ENCODE measurements at places on chromosomes 5 and 9.

DNA sequence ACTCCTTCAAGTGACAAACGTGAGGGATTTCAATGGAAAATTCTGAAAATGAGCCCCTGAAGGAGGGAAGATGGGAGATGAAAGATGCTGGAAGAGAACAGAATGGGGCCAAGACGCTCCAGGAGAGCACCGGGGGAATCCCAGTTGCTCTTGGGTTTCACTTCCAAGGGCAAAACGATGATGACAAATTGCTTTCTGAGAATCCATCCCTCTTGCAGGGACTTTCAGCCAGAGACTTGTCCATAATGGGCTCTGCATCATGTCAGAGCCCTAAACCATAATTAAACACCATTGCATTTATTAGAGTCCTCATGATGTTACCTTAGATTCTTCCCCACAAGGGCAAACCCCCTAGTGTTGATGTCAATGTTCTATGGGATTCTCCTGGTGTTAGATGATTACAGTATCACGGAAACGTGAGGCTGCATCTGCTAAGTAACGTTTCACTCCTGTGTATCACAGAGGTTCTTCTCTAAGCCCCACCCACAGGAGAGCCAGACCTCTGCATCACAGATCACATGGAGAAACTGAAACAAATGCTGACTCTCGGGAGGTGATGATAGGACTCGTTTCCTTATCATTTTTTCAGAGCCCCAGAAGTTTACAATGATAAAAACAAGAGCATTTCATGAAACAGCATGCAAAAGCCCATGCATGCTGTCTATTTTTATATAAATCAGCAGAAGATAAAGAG lies 114.4 kb downstream of the TENT4A start:
- DNase-seq = no peak

DNA sequence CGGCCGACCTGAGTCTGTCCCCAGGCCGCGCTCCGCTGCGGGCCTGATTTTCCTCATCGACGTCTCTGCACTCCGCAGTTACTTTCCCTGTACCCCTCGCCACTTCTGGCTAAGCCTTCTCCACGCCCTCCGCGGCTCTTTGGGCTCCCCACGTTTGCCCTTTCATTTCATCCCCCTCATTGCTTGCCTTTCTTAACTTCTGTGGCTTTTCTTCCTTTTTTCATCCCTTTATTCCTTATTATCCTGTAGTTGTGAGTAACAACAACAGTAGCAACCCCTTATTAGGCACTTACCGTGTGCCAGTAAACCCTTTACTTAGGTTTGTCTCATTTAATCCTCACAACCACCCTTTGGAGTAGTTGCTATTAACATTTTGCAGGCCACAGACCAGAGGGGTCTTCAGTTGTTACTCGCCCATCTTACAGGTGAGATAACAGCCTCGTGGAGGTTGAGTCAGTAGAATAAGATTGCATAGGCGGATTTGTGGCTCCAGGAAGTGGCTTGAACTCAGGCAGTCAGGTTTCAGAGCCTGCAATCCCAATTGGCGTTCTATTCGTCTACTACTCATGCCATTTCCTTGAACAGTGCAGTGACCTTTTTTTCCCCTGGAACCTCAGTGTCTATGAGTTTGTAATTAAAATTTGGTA lies 724 bp downstream of the TCERG1 start:
- DNase-seq = peak; percentile 1

- DNase-seq = no peak
These were observed 42.1 kb upstream of the ZNF462 start for GRCh38 chr9:106820866-106821265.

- DNase-seq = no peak
These were observed 59.0 kb upstream of the ITGA1 start for GRCh38 chr5:52728686-52729085.

GRCh38 chr5:42908509-42909488 lies 97.1 kb upstream of the SELENOP start:
- DNase-seq = peak; percentile 85

- no peak for DNase-seq
These were observed 558.5 kb downstream of the EFNA5 start for GRCh38 chr5:107112216-107112615.

DNA sequence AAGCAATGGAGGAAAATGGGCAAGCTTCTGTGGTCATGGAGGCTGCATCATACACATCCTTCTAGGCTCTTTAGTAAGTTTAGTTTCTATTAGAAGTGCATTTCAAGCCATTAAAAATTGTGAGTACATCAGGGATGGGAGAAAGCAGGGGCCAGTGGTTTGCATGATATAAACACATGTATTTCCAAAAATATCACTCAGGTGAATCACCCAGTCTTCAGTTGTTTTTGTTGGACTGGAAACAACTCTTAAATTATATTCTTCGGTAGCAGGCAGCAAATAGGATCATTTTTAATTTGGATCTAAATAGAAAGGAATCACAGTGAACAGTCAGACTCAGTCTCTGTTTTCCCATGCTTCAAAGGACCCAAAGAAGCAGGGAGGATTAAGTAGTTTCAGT lies 657.9 kb downstream of the TLR4 start:
- no peak for DNase-seq

- DNase-seq = no peak
These were observed 7.7 kb downstream of the FREM1 start for GRCh38 chr9:14902561-14902960.

DNA sequence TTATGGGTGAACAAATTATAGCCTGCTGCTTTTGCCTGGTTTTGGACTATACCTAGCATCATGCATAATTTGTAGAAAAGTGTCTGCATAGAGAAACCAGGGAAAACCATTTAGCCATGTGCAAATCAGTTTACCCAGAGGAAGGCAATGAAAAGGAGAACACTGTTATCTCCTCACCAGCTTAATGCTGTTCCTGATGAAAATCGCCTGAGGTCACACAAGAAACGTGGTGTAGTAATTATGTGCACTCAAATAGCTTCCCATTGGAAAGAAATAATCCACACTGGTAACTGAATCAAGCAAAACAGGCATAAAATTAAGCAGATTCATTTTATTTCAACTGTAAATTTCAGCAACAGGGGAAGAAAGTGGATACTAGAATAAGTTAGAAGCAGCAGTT lies 51.7 kb upstream of the FAM240B start:
- no peak for DNase-seq

DNA sequence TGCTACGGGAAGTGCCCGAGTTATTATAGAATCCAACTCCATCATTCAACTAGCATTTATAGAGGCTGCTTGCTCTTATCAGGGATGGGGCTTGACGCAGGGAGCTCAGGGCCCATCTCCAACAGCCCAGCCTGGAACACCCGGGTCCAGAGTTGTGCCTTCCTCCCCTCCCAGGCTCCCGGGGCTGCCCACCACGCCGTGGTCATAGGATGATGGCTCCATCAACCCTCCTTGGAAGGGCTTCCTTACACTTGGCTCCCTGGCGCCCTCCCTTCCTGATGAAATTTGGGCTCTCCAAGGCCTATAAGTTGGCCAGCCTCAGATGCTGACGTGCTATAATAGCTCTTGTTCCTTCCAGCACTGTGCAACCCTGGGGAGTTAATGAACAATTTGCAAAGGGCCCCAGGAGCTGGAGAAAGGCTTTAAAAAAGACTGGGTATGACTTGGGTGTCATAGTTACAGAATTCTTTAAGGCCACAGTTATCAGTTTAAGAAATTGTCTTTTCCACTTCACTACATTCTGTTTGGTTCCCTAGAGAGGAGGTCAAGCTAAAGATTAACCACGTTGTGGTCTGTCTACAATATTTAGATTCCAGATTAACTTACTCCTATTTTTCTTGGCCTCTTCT lies 42.5 kb upstream of the GADD45G start:
- DNase-seq = no peak

- DNase-seq = no peak
These were observed 113.8 kb upstream of the CPEB4 start for GRCh38 chr5:173774271-173774761.

- DNase-seq = no peak
These were observed 17.6 kb downstream of the CD74 start for GRCh38 chr5:150394912-150395687.

DNA sequence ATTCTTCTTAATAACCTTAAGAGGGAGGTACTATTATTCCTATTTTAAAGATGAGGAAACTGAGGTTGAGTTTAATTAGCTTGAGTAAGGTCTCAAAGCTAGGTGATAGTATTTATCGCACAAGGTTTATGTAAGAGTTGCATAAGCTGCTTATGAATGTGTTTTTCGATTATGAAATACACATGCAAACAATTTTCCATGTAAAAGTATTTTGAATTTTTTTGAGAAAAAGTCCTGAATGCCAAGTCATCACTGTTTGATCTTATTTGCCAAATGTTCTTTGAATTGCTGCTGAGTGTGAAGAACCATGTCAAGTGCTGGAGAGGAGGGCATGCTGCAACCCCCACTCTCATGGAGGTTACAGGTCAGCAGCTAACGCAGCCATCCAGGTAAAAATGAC lies 174.4 kb downstream of the CARTPT start:
- DNase-seq = no peak

- DNase-seq = no peak
These were observed 5.2 kb downstream of the GNAQ start for GRCh38 chr9:78026416-78026815.

GRCh38 chr9:4365055-4365454 lies 65.2 kb upstream of the GLIS3 start:
- DNase-seq = no peak

- peak; percentile 30 for DNase-seq
These were observed 111.6 kb downstream of the CMYA5 start for GRCh38 chr5:79800979-79801827.

DNA sequence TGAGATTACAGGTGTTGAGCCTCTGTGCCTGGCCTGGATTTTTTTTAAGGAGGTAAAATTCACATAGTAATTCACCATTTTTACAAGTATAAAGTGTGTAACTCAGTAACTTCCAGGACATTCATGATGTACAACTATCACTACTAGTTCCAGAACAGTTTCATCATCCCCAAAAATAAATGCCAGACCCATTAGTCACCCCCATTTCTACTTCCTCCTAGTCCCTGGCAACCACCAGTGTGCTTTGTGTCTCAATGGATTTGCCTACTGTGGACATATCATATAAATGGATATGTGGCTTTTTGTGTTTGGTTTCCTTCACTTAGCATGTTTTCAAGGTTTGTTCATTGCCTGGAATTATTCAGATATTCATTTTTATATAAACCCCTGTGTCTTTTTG lies 72.5 kb upstream of the PANK3 start:
- DNase-seq = no peak

- no peak for DNase-seq
These were observed 3.3 kb downstream of the RXRA start for GRCh38 chr9:134329576-134329855.

DNA sequence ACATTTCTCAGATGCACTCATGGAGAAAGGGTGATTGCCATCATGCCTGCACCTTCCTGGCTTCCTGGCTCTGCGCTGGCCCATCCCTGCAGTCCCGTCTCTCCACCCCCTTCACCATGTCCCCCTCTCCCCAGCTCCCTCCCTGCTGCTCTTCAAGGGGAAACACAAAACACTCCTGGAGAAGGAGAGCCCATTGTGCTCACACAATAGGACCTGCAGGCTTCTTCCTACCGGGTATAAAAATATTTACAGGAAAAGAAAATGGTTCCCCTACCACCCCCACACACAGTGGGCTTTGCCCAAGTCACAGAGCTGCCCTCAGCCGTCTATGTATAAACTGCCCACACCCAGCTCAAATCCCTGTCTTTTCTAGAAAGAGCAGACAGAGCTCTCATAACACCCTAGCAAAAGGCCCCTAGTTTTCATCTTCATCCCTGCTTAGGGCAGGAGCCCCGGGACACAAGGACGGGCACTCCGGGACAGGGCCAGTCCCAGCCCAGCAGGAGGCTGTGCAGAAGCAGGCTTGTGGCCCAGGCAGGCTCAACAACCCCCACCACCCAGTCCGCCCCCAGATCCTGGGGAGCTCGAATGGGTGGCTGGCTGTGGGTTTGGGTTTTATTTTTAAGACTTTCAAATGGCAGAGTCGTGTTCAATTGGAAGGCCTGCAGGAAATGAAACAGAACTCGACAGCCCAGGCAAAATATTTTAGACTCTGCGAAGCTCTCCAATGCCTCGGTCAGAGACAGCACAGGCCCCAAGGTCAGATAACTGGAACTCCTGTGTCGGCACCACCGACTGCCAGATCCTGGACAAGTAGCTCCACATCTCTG lies 77.3 kb downstream of the LRSAM1 start:
- DNase-seq = no peak

DNA sequence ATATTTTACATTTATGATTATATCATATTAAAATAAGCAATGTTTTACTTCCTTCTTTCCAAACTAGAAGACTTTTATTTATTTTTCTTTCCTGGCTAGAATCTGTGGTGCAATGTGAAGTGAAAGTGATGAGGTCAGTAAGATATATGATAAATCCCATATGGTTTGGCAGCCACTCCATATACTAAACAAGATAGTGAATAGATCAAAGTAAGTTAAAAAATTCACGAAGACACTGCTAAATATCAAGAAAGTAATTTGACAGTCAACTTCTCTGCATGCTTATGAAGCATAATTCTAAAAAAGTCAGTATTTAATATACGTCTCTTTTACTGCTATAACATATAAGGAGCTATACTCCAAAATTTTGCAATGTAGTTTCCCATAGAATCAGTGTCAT lies 972.8 kb downstream of the DTWD2 start:
- no peak for DNase-seq

GRCh38 chr5:176543428-176544182 lies 5.5 kb upstream of the CDHR2 start:
- no peak for DNase-seq

- DNase-seq = no peak
These were observed 23.3 kb downstream of the UGCG start for GRCh38 chr9:111919875-111920274.

DNA sequence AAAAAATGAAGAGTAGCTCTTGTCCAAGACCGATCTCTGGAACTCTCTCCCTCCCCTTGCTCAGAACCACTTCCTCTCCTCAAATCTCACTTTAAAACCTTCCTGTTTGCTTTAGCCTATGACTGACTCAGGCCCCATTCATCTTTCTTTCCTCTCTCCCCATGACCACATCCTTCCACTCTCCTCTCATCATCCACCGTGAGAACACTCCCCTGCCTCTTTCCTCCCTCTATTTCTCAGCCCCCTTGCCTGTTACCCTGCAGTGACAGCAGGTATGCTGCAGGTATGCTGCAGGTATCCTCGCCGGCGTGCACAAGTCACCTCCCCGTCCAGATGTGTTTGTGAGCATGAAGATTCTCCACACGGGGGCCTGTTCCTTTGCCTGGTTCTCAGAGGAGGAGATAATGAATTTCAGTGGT lies 505.3 kb downstream of the CCDC171 start:
- no peak for DNase-seq

GRCh38 chr5:134614450-134615085 lies 18.1 kb downstream of the SAR1B start:
- no peak for DNase-seq

DNA sequence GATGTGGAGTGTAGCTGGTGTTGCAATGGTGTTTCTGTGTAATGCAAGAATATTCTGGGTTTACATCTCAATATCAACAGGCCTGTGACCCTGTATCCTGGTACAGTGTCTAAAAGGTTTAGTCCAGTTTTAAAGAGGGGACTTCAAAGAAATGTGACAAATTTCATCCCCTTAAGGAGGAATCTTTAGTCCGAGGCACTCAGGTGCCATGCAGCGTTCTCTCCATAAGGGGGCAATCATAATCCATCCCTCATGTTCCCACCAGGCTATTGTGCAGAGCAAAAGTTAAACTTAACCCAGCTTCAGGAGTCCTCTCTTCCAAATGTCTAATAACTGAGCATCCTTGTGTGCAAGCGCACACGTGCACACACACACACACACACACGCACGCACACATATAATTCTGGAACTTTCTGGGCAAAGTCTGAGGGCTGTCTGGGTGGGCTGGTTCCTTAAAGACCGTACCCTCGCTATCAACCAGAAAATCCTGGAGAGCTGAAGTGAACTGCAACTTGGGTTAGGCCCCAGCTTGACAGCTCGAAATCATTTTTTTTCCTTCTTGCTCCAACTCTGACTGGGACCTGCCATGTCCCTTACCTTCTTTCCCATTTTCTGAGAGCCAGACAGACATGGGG lies 46.0 kb downstream of the CRB2 start:
- DNase-seq = peak; percentile 55
